ENCODE measurements at places on chromosomes 2 and 18. TPM values are rescaled to one million over a fixed set of nuclear protein-coding genes. Genes with fewer than 3 reads are reported as not detected.

ALKAL2 gene
- 8.1 TPM for polyA plus RNA-seq

DCDC2C gene
- not detected for polyA plus RNA-seq

C1QL2 gene
- polyA plus RNA-seq, result not detected

ASB18 gene
- polyA plus RNA-seq, result 0.06 TPM

MEP1B gene
- polyA plus RNA-seq, result 0.20 TPM

DSG4 gene
- polyA plus RNA-seq, result not detected

CD8B2 gene
- polyA plus RNA-seq, result 0.31 TPM

All from left lung (tissue), 14 donors.